ENCODE measurements at places on chromosomes 16 and 17.

DNA sequence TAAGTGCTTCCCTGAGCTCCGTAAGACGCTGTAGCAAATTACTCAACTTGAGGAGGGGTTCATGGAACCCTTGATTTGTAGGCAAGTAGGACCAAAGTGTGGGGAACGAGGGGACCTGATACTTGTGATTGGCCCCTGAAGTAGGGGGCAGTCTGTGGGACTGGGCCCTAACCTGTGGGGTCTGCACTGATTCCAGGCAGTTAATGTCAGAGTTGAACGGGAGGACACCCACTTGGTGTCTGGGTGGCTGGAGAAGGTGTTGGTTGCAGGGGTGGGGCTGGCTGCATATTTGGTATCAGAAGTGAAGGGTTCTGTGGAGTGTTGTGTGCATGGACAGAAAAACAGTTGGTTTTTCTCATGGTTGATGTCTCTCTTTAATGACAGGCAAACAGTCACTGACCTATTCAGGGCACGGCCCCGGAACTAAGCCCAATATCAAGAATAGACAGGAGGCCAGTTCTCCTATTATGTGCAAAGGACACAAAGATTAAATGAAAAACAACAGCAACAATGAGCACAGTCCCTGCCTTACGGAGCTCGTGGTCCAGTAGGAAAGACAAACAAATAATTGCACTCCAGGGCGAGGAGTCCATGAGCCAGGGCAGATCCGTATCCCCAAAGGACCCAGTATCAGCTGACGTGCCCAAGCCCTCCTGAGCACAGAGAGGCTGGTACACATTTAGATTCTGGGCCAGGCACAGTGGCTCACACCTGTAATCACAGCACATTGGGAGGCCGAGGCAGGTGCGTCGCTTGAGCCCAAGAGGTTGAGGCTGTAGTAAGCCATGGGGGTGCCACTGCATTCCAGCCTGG is 19.2 kb downstream of the MXRA7 start:
- DNase-seq: no peak

GRCh38 chr17:49292901-49293300 is 62.3 kb upstream of the PHOSPHO1 start:
- DNase-seq: no peak

GRCh38 chr16:4266372-4266771 is 6.5 kb downstream of the TFAP4 start:
- no peak for DNase-seq

GRCh38 chr16:67029254-67030096 is 526 bp downstream of the CBFB start:
- DNase-seq: peak; percentile 87

- DNase-seq: no peak
Observed at GRCh38 chr17:7380321-7380720, 568 bp upstream of the TNK1 start.

GRCh38 chr16:2093793-2094192 is 41.9 kb downstream of the PKD1 start:
- DNase-seq: no peak

- no peak for DNase-seq
Observed at GRCh38 chr17:27754549-27754948, 45.8 kb downstream of the NOS2 start.

- DNase-seq: no peak
Observed at GRCh38 chr16:19138601-19139000, 24.8 kb downstream of the ITPRIPL2 start.

GRCh38 chr16:16909126-16909525 is 530.2 kb downstream of the NPIPA7 start:
- DNase-seq: no peak

DNA sequence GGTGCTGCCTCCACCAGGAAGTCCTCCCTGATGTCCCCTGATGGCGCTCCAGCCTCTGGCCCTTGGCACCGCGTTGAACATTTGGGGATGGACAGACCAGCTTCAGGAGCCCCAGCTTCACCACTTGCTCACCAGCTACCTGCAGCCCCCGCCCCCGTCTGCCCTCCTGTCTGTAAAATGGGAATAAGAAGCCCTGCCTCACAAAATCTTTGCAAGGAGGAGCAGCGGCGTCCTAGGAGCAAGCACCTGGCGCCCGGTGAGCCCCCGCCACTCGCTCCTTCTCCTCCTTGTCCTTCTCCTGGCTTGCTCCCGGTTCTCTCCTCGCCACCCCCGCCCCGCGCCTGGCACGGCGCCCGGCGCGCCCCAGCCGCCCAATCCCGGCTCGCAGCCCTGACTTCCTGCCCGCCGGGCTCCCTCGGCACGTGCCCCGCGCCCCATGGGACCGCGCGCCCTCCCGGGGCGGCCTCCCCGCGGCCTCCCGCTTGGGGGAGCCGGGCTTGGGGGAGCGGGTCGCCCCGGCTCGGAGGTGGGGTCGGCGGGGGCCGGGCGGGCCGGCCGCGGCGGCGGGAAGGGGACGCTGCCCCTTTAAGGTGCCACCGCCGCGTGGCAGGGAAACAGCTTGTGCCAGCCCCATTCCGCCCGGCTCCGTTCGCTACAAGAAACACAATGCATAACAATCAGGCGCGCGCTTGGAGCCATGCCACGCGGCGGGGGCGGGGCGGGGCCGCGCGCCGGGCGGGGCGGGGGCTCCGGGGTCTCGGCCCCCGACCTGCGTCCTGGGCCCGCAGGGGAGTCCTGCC is 9.1 kb upstream of the PPP1R1B start:
- DNase-seq: peak; percentile 83

DNA sequence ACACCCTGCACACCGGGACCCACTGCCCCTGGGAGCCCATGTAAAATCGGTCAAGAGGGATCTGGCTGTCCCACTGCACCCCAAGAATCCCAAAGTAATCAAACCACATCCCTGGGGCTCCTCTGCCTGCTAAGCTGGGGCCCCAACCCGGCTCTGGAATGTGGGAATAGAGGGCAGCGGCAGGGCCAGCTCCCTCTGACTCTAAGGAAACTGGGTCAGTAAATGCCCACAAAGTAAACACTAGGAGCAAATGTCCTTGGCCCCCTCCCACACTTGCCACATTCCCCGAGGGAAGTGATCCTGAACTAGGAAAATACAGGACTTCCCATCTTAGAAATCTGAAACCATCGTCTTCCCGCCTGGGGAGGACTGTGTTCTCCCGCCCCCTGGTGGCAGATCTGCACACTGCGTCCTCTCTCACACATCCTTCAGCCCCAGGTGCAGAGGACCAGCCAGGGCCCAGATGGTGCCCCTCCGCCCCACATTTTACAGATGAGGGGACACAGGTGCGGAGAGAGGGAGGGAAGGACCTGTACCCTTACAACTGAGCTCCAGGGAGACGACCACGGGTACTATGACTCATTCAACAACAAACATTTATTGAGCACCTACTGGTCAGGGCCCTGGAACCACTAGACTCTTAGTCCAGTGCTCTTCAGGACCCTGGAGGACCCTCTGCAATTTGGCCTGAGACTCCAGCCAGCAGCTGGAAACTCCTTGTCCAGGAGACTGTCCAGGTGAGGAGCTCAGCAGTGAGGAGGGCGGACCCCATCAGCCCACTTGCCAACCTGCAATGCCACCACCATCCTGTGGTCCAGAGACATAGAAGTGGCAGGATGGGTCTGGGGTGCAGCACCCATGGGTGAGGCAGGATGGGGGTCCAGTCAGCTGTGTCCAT is 10.1 kb downstream of the P3H4 start:
- peak; percentile 90 for DNase-seq

GRCh38 chr17:50938821-50939541 is 72.8 kb upstream of the TOB1 start:
- no peak for DNase-seq

DNA sequence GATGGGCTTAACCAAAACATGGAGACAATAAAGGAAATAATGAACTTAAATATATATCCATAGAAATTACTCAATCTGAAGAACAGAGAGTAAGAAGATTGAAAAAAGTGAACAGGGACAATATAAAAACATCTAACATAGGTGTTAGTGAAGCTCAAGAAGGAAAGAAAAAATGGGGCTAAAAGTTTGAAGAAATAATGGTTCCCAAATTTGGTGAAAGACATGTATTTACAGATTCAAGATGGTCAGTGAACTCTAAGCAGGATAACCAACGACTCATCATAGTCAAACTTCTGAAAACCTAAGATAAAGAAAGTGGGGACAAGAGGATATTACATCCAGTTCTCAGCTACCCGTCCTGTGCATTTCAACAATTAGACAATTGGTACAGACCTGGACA is 22.6 kb downstream of the SDK2 start:
- DNase-seq: no peak

DNA sequence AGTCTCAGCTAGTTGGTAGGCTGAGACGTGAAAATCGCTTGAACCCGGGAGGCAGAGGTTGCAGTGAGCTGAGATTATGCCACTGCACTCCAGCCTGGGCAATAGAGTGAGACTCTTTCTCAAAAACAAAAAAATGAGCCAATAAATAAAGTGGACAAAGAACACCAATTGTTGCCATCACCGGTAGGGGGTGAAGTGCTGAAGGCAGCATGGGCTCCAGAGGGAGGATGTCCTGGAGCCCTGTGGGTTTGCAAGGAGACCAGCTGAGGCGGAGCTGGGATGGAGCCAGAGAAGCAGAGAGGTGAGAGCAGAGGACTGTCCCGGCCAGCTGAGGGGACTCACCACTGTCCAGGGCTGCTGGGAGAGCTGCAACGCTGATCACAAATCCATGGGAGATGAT is 13.8 kb downstream of the CHST6 start:
- DNase-seq: no peak

GRCh38 chr16:88529596-88529995 is 40.6 kb upstream of the ZC3H18 start:
- no peak for DNase-seq

GRCh38 chr17:74282587-74283370 is 8.7 kb downstream of the DNAI2 start:
- DNase-seq: peak; percentile 85

DNA sequence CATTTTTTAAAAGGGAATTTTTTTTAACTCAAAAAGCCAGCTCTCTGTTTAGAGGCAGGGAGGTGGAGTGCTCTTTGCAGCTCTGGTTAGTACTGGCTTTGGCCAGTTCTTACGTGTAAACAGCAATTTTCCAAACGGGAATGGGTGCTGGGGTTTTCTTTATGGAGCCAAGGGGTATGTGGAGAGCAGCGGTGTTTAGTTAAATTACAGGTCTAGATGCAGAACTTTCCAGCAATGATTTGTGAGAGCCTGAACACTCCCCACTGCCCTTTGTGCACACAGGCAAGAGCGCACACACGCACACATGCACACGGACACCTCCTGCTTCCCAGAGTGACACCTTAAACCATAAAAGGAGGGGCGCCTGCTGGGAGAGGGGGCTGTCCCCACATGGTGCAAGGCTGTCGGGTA is 140.2 kb downstream of the MSI2 start:
- no peak for DNase-seq

DNA sequence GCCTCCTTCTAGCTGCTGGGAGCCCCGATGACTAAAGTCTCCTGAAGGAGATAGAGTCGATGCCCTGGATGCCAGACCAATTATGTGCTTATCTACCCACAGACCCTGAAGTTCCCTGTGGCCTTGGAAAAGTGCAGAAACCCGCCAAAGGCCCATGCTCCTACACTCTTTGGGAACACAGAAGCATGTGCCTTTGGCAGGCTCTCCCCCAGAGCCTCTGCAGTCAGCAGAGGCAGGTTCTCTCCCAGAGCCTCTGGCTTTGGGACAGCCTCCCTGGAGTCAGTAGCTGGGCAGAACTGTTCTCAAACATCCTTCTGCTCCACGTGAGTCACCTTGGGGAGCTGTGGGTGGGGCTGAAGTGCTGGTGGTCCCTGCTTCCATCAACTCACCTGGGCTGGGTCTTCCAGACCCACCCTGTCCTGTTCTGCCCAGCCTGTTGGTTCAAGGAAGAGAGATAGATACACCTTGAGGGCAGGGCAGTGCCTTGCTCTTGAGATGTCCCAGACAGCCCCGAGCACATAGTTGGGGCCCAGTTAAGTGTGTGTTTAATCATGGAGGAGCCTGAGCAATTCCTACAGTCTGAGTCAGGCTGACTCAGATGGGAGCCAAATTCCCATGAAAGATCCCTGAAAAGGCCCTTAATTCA is 3.2 kb upstream of the CDK5RAP3 start:
- DNase-seq: no peak

GRCh38 chr17:66494023-66494803 is 191.8 kb downstream of the PRKCA start:
- no peak for DNase-seq

GRCh38 chr17:82072827-82073226 is 7.2 kb upstream of the DUS1L start:
- DNase-seq: no peak

DNA sequence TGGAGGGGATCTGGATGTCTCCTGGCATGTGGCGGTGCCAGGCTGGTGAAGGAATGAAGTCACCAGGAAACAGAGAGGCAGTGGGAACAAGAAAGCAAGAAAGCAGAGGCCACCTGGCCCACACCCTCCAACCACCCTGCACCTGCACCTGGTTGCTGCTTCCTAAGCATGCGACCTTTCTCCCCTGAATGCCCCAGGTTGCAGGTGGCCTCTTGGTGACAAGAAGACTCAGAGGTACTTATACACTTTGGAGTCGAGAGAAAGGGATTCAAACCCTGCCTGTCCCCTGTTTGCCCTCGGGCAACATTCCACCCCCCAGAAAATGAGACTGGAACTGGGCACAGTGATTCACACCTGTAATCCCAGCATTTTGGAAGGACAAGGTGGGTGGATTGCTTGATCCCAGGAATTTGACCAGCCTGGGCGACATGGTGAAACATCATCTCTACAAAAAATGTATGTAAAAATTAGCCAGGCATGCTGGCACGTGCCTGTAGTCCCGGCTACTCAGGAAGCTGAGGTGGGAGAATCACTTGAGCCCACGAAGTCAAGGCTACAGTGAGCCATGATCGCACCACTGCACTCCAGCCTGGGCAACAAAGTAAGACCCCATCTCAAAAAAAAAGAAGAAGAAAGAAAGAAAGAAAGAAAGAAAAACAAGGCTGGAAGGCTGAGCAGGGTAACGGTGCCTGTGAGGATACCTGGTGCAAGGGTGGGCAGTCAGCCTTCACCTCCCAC is 34.6 kb upstream of the TNRC6C start:
- no peak for DNase-seq

DNA sequence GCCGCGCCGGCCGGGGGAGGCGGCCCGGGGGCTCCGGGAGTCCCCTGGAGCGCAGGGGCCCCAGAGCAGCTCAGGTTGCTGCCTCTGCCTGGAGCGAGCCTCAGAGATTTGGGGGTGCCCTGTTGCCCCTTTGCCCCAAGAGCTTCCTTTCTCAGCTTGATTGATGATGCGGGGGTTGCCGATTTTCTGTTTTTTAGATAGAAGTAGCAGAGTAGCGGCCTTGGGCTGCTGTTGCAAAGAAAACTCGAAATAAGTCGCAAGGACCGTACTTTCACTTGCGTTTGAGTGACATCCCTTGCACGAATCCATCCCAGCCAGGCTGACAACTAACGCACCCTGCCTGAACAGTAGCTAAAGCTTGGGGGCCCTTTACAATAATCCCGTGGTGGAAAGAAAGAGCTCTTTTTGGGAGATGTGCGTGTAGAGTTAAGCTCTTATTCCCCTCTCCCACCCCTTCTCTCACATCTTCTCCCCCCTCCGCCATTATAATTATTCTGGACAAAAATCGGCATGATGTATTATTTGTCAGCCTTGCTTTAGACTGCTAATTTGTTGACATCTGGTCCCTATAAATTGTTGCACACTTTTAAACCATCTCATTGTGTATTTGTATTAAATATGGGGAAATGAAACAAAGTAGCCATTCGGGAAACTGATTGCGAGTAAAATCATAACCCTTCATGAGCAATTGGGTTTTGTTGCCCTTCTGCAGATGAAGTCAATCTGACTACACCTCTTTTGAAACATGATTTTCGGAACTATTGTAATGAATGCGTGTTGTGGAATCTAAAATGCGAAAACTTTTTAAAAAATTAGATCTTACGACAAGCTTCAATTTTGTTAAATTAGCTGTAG is 873 bp downstream of the USP10 start:
- DNase-seq: peak; percentile 77

GRCh38 chr16:56558024-56558747 is 6.7 kb upstream of the MT4 start:
- no peak for DNase-seq

GRCh38 chr17:8986295-8986694 is 20.8 kb upstream of the PIK3R5 start:
- DNase-seq: no peak
